ENCODE measurements at places on chromosomes 5 and 9.

- DNase-seq = no peak
Measured at GRCh38 chr5:149300441-149300840, 28.8 kb downstream of the AFAP1L1 start.

DNA sequence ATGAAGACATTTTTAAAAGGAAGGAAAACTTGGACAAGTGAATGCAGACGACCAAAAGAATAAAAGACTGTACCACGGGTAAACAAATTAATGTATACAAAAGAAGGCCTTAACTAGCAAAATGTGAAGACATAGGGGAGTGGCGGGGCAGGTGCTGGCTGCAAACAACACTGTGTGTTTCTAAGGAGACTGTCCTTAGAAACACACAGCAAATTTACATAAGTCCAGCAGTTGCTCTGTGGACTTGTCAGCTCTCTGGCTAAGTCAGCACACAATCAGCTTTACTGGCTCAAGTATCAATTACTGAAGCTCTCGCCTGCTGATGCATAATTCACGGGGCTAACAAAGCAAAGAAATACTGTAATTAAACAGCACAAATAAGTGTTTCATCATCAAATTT is 24.8 kb downstream of the PTBP3 start:
- DNase-seq = no peak

DNA sequence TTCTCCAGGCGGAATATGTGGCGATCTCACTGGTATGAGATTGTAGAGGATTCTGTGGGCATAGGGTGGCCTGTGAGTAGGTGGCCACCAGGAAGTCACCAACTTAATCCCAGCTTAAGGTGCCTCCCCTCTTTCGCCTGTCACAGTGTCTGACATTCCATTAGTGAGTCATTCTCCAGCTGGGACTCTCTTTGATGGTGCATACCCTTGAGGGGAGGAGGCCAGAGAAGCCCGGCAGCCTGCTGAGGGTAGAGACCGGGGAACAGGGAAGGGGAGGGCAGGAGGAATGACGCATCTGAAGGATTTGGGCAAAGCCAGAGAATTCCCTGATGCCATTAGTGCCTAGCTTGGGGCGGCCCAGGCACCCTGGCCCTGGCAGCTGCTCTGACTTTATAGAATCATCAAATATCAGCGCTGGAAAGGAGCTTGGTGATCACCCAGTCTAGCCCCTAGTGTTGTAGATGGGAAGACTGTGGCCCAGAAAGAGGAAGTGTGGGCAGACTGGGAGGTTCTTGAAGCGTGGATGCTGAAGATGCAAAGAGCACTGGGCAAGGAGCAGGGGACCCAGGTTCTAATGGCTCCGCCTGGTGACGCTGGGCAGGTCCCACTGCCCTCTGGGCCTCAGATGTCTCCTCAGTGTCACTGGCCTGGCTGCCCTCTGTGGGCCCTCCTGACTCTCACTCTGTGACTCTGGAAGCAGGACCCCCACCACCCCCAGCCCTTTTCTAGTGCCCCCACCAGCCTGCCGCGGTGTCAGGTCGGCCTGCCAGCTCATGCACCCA is 41.4 kb downstream of the DAB2IP start:
- DNase-seq = peak; percentile 70

DNA sequence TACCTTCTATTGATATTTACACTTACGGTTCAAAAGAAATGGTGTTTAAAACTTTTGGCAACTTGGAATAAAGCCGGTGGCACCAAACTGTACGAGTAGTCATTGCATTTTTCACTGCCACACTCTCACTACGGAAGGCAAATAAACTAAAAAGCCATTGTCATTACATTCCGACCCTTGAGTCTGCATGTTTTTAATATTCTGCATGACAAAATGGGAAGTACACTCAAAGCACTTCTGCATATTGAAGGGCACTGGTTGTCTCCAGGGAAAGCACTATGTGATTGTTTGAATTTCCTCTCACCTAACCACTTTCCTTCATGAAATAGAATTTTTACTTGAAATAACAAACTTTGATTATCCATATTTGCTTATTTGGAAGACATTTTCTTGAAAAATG is 426.3 kb downstream of the CETN3 start:
- DNase-seq = no peak

DNA sequence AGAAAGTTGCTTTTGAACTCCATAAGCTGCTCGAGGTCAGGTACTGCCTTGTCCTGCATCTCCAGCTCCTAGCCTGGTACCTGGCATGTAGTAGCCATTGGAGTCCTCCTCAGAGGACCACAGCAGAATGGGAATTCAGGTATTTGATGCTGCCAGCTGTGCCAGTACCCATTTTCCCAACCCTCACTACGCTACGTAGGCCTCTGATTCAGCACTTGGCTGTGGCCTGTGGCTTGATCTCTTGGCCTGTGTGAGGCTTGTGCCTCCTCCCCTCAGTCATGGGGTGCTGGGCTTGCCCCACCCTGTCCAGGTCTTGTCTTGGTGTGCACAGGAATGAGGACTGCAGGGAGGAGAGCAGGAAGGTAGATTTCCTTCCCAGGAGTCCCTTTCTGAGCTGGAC is 11.8 kb downstream of the OTULIN start:
- peak; percentile 49 for DNase-seq

DNA sequence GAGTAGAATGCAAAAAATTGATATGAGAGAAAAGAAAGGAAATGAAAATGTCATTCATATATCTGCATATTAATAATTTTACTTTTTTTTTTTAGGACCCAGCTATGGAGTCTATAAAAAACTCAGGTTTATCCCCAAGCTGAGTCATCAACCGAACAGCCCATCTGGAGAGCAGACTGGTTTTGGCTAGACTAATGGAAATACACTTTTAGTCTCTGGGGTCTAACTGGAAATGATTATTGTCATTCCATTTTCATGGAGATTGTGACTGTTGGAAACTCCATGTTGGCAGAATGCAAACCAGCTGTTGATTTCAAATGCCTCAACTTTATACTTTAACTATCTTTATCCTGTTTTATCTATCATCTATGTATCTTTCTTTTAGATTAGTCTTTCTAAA is 28.7 kb downstream of the ANXA1 start:
- DNase-seq = peak; percentile 42

DNA sequence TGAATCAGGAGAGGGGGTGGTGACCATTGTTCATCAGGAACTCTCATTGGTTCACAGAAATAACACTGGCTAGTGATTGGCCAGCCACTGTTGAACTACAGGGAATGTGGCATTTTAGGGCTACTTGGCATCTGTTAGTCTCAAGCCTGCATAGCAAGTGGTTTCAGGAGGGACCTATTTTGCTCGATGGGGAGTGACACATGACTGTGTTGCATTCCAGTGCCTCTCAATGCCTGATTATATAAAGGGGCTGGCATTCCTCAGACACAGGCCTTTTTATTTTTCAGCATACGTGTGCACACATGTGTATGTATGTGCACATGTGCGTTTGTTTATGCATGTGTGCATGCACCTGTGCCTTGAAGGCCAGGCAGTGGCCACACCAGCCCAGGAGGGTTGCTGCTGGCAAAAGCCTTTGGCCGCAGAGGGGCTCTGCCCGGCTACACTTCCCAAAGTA is 23.2 kb downstream of the FGD3 start:
- peak; percentile 65 for DNase-seq

- no peak for DNase-seq
Measured at GRCh38 chr5:21225223-21226064, 1237.4 kb upstream of the CDH18 start.

DNA sequence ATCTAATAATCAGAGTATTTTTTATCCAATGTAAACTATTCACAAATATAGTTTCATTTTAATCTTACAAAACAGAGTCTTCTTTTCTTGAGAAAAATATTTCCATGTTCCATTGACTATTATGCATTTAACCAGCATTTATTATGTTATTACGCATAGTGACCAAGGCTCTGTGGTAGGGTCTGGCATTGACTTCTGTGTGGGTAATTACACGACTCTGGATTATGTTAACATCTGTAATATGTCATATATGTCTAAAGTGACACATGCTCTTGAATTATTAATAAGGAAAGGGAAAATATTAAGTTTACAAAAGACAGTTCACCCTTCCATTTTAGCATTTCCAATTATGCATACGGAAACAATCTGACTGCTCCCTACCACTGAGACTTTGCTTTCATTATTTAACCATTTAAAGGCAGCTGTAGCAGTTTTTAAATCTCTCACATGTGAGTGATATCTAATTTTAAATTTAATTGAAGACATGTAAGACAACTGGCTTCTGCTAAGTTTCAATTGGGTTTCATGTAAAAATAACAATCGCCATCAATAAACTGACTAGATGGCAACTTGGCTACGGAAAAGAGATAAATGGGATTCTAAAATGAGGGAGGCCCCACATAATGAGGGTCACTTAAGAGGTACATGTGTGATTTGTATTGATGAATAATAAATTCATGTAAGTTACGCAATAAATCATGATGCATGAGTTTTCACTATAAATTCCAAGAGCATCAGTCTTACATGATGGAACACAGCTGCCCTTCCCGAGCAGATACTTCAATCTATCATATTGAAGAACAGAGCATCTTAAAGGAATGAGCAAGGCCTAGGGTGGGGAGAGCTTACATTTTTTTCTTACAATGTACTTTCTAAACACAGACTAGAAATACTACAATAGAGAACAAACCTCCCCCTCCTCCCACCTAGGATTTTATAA is 1056.8 kb downstream of the MAT2B start:
- DNase-seq = no peak

Data from AG08396 (cell line).